ENCODE measurements at places on chromosomes 7 and 10.
A peak's percentile ranks its signal among the peaks of the same experiment; 100 is the strongest.

DNA sequence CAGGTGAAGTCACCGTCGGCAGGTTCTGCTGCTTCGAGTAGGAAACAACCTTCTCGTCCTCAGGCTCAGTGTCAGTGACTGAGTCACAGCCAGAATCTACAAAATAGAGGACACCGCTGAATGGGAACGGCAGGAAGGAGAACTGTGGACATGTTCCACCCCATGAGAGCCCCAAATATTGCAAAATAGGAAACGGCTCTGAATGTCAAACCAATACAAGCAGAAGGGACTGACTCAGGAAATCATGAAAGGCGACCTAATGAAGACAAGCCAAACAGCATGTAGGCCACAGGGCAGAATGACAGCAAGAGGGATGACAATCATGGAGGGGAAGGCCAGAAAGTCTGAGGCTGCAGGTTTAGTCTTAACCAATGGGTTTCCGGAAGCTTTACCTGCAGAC, 63.5 kb downstream of the PIK3AP1 start:
- no peak for DNase-seq

DNA sequence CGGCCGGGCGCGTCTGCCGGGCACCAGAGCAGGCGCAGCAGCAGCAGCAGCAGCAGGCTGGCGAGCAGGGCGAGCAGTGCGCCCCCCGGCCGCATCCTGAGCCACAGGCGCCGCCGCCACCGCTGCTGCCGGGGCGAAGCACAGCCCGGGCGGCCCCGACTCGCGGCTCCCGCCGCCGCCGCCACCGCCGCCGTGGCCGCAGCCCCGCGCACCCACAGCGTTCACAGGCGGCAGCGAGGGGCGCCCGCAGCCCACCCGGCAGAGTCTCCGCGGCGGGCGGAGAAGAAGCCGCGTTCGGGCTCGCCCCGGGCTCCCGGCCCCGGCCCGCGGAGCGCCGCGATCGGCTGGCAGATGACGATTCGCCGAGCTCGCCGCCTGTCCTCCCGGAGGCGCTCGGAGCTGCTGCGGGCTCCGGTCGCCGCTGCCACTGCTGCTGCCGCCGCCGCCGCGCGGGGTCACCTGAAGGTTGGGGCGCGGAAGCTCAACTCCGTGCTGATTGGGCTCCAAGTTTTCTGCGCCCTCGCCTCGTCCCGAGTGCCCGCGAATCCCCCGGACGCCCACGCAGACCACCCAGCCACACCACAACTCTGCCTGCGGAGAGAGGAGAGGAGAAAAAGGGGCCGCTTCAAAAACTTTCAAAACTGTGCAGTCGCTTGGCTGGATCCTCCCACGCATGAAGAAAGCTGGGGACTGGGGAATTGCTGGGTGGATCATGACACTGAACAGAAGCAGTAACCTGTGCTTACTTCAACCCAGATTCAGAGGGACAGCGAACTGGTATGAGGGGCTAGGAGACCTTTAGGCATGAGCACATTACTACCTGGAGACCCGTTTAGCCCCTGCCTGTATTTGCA, at the start of gene ST8SIA6:
ST8SIA6 (minus strand) TSS at position 435 of the 854 bp plus-strand sequence; CDS start at position 95, 340 bp downstream.
- no peak for DNase-seq

- DNase-seq, result no peak
Measured at GRCh38 chr7:152006336-152006735, 19.1 kb upstream of the GALNT11 start.

GRCh38 chr7:4854916-4855315, 6.9 kb downstream of the PAPOLB start:
- no peak for DNase-seq

- no peak for DNase-seq
Measured at GRCh38 chr10:84497978-84498377, 169.6 kb downstream of the CCSER2 start.

DNA sequence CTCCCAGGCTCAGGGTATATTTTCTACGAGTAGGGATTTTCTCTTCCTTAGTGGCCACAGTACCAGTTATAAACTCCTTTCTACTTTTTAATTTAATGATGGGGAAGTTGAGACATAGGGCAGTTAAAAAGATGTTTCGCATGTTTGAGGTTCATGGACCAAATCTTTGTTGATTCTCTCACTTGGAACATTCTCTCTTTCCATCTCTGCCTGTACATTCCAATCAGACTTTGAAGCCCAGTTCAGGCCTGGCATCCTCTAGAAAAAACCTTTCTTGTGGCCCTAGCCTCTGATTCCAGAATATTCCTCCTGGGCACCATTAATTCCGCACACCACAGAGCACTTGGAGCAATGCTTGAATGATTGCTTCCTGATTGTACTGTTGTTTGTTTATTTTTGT, 18.5 kb downstream of the SLC13A4 start:
- DNase-seq, result no peak

DNA sequence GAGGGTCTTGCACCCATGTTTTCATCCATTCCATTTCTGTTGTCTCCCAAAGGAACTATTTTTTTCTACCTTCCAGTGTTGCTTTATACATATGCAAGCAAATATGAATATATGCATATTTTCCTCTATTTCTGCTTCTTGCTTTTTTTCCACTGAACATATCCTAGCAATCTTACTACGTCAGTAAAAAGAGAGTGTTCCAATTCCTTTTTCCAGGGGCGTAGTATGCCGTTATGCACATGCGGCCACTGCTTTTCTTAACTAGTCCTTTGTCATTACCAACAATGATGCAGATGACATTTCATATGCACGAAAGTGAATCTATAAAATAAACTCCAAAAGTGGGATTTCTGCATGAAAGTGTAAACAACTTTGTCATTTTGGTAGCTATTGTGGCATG, 40.2 kb upstream of the FRMD4A start:
- no peak for DNase-seq

DNA sequence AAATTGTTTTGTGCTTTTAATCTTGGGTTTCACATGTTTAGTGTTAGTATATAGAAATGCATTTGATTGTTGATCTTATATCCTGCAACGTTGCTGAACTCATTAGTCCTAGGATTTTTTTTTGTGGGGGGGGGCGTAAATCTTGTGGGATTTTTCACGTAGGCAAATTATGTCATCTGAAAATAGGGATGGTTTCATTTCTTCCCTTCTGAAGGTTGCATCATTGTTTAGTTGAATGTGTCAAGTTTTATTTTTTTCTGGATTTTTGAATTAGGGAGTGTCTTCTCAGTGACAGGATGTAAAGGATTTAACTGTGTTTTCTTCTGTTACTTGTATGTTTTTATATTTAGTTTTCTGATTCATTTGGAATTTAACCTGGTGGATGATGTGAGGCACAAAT, 26.7 kb downstream of the MKLN1 start:
- DNase-seq, result no peak

GRCh38 chr10:20897146-20897825, at the start of gene NEBL:
NEBL (minus strand) TSS chr10:20897311; CDS start chr10:20897205, 106 bp downstream.
- DNase-seq, result no peak

DNA sequence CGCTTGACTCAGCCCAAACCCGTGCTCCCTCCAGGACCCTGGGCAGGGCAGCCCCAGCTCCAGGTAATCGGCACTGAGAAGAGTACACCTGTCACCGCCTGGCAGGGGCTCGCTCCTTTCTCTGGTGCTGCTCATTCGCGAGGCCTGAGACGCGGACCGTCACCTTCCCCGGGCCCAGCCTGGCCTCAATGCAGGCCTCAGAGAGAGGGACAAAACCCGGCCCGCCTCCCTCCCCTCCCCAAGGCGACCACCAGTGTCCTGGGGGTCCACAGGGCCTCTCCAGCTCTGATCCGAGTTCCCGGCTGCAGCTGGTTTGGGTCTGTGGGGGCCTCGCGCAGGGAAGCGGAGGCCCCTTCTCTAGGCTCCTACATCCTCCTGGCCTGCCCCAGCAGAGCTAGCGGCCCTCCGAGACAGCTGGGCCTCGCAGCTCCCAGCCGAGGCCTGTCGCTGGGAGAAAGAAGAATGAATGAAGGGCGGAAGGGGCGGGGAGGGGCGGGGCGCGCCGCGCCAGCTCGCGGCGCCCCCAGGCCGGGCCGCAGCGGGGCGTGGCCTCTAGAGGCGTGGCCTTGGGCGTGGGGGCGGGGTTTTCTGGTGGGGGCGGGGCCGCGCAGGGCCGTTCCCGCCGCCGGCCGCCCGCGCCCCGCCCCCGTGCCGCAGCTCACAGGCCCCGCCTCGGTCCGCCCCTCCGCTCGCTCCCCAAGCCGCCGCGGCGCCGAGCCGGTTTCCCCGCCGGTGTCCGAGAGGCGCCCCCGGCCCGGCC, at the start of gene LIMK1:
LIMK1 (plus strand) TSS at position 688 of the 760 bp plus-strand sequence. CDS start 187 bp downstream, outside the sequence.
- peak; percentile 55 for DNase-seq
